Stimulated activated CD8-positive, alpha-beta memory T cell treated with anti-CD3 and anti-CD28 coated beads, Interleukin-4, amount 100 ng/mL, for 1 hour (primary cell): ENCODE measurements at places on chromosomes 4 and X.

- no peak for DNase-seq
Measured at GRCh38 chrX:13091111-13091765, 46.8 kb upstream of the FAM9C start.

DNA sequence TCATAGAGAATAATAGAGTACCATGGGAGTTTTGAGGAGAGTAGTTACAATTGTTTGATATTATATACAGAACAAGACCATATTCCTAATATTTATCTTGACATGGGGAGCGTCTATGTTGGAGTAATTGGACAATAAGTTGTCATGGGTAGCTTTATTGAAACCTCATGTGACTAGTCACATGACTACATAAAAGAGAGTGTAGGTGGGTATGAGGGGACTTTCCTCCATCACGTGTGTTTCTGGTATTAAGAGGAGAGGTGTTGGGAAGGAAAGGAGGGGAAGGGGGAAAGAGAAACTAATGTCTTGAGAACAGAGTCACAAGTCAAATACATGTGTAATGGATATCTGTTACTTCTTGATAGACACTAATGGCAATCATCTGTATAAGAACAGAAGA, 33.1 kb downstream of the PDLIM5 start:
- no peak for DNase-seq

- no peak for DNase-seq
Measured at GRCh38 chr4:159977907-159978617, 875.2 kb downstream of the RAPGEF2 start.

- DNase-seq, result no peak
Measured at GRCh38 chrX:733961-734360, 103.4 kb downstream of the SHOX start.

GRCh38 chr4:6618386-6619115, 21.9 kb upstream of the MRFAP1 start:
- no peak for DNase-seq
